NCI-H460 (cell line): ENCODE measurements at places on chromosomes 1 and 21. TPM values are rescaled to one million over a fixed set of nuclear protein-coding genes. Genes with fewer than 3 reads are reported as not detected.

NID1 gene
- 0.15 TPM in 1 of 2 replicates, not detected in the other for total RNA-seq

DNA sequence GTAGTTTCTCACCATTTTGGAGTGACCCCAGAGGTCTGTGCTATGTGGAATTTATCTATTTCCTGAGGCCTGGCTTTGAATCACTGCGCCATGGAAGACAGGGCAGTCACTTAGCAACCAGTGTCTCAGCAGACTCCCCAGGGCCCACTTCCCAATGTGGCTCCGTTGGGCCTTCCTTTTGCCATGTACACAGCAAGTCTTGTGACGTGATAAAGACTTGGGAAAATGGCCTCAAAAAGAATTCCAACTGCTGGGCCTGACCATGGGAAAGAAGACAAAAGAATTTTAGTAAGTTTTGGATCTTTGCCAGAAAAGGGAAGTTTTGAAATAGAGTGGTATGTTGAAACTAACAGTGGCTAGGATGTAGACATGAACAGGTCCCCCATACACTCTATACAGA is 36.2 kb downstream of the TLR5 start:
- no peak for DNase-seq

RPS6KA1 gene
- total RNA-seq: 11.5 and 11.7 TPM in 2 replicates

DNA sequence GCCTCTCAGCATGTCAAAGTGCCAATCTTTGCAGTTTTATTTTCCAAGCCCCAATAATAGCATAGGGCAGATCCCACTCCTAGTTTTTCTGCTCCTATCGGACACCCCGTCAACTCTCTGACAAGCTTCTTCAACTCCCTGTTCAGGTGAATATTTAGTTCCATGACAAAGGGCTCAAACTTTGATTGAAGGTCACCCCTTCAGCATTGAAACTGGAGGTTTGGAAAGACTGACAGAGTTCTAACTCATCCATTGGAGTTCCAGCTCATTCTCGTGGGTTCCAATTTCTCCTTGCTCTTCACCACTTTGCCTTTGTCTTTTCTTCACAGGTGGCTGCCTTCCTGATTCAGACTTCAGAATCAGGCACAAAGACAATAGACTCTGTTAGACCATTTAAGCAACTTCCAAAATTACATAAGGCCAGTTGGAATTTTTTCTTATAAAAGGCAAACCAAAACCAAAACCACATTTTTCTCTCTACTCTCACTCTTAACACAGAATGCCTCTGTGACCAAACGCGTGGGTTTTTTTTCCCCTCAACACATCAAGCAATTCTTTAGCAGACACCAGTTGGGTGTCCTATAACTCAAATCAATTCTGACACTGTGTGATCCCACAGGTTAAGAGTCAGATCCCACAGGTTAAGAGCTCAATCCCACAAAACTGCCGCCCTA is 169.3 kb upstream of the USP25 start:
- no peak for DNase-seq
